ENCODE measurements at places on chromosomes 3 and 15.

- no peak for DNase-seq
Measured at GRCh38 chr15:35306361-35306981, 221.4 kb upstream of the NANOGP8 start.

DNA sequence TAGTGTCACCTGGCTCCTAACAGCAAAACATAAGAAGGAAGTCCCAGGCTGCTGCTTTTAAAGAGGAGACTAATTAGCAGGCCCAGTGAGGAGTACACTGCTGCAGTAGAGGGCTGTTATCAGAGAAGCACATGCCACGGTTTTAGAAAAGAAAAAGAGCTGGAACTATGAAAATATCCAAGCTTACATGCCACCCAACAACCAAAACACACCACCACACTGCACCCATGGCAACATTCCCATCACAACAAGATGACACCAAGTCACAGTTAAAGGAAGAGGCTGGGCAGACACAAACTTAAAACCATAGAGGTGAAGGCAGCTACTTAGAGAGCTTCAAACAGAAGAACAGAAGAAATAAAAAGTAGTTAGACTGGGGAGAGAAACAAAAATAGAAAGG, 37.0 kb downstream of the NPTN start:
- DNase-seq = no peak

DNA sequence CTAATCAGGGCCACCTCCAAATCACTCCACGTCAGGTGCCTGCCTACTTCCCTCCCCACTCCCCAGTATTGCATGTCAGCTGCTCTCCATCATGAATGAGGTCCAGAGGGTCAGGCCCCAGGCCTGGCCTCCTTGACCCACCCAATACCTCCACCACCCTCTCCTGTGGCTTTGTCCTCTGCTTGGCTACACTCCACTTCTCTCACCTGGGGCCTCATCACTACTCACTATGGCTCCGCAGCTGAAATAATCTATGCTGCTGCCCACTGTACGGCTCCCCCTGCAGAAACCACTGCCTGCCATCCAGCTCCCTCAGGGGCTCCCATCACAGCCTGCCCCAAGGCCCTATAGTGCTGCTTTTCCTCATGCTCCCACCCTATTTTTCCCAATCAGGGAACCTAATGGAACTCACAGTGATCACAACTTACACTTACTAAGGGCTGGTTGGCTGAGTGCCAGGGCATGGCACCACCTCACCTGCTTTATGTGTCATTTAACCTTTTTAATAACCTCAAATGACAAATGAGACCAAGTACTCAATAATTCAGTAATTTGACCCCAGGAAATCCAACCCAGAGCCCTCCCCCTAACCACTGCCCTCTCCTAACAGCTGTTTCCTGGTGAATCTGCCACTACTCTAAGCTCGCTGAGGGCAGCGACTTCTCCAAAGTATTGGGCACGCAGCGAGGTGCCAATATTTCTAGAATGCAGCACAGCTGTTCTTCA, 2.3 kb downstream of the GORASP1 start:
- DNase-seq = no peak

GRCh38 chr3:12948891-12949711, 107.7 kb upstream of the RPL32 start:
- peak; percentile 23 for DNase-seq

- no peak for DNase-seq
Measured at GRCh38 chr3:100269001-100269400, 8.2 kb downstream of the TBC1D23 start.

DNA sequence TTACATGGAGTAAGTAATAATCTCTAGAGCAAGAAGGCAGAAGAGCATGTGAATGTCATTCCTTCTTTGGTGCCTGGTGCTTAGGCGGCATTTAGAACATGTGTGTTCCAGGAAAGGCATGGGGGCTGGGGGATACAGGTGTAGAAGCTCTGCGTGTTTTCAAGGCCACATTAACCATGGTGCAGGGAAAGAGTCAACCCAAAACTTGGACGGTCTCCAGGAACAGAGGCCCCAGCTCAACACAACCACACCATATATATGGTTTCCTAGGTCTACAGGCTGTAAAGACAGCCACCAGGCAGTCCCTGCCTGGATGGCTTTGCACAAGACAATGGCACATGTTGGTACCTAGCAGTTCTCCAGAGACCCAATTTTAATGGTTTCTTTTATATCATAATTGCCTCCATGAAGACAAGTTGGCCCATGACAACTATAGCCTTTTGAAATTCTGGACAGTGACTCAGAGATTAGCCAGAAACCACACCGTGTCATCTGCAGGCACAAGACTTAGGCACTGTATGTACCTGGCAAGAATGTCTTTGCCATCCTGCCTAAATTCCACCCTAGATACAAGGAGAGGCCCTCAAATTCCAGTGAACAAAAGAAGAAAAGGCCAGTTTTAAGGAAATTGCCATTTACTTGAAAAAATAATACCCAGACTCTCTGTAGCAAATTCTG, 25.0 kb upstream of the DGKG start:
- no peak for DNase-seq

GRCh38 chr3:142990721-142991120, 10.6 kb upstream of the U2SURP start:
- no peak for DNase-seq

GRCh38 chr3:124431331-124431994, 298.8 kb upstream of the UMPS start:
- DNase-seq = no peak

- no peak for DNase-seq
Measured at GRCh38 chr3:39548282-39548681, 80.8 kb downstream of the MOBP start.

DNA sequence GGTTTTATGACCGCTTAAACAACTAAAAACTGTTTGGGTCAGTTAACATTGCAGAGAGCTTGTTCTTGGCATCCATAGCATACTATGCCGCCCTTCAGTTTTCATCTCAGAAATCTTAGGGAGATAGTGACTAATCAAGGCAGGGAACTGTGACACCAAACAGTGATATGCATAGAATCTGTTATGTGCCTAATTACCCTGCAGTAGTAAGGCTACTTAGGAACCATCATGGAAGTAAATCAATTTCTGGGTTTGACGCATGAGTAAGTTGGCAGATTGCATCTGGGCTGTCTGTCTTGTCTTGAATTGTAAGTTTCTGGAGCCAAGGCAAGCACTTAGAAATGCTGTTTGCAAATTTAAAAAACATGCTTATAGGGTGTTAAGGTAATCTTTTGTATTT, 22.5 kb downstream of the KCTD6 start:
- DNase-seq = no peak

DNA sequence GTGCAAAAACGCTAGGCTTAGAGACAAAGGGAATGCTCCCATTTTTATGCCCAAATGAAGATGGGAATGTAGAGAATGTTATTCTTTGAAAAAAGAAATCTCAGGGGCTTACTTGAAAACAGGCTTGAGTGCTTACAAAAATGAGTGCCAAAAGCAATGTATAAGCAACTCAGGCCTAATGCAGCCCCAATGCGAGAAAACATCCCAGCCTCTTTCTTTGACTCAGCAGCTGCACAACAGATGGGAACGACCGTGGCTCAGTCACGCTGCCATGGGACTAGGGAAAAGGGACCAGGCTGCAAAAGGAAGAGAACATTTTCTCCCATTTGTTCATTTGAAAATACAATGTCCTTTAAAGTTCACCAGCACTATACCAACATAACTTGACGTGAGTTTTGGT, 246.4 kb upstream of the LRIG1 start:
- no peak for DNase-seq

DNA sequence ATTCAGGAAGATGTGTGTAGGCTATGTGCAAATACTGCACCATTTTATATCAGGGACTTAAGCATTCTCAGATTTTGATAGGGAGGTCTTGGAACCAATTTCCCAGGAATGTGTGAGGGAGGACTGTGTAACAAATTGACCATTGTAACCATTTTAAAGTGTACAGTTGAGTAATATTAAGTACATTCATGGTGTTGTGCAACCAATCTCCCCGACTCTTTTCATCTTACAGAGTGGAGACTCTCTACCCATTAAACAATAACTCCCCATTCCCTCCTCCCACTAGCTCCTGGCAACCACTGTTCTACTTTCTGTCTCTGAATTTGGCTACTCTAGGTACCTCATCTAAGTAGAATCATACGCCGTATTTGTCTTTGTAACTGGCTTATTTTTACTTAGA, 5.1 kb downstream of the RCN2 start:
- DNase-seq = no peak

DNA sequence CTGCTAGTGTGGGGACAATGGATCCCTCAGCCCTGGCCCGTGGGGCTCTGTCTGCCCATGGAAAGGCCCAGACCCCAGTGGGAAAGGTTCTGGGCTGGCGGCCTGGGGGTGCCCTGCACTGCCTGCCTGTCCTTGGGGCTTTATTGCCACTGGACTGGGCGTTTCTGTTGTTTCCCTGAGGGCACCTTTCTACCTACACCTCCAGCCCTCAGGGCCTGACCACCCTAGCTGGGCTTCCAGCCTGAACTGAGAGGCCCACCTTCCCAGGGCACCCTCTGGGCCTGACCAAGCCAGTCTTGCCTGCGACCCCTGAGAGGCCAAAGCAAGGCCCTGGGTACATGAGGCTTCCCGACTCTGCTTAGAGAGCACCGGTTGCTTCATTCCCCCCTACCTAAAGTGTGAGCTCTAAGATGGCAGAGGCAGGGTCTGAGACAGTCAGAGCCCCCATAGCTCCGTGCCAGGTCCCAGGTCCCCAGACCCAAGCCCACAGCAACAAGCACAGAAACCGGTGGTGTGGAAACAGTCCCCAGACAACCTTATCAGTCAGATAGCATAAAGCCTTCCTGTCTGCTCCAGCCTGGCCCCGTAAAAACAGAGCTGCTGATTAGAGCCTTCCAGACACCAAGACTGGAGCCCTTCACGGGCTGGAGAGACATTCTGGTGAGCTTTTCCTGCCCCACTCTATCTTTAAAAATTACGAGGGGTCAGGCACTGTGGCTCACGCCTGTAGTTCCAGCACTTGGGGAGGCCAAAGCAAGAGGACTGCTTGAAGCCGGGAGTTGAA, 102.8 kb downstream of the CHSY1 start:
- DNase-seq = no peak

DNA sequence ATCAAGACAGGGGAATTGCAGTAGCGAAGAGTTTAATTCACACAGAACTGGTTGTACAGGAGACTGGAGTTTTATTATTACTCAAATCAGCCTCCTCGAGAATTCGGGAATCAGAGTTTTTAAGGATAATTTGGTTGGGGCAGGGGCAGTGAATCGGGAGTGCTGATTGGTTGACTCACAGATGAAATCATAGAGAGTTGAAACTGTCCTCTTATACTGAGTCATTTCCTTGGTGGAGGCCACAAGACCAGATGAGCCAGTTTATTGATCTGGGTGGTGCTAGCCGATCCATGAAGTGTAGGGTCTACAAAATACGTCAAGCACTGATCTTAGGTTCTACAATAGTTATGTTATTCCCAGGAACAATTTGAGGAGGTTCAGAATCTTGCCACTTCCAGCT, 5.3 kb upstream of the ZNF770 start:
- no peak for DNase-seq

DNA sequence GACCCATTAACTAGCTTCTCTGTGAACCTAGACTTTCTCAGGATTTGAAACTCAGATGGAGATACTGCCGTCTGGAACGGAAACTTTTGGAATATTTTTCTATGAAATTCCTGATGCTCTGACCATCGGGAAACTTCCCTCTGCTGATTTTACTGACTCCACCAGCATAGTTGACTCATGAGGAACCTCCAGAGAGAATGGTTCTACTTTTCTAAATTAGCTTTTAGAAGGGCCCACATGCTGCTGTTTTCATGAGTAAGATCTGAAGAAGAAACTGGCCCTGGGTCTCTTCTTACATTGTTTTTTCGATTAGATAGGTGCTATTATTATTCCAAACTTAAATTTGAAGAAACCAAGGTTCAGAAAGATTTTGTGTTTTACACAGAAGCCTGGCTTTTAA, 326.3 kb upstream of the NR2E3 start:
- no peak for DNase-seq

DNA sequence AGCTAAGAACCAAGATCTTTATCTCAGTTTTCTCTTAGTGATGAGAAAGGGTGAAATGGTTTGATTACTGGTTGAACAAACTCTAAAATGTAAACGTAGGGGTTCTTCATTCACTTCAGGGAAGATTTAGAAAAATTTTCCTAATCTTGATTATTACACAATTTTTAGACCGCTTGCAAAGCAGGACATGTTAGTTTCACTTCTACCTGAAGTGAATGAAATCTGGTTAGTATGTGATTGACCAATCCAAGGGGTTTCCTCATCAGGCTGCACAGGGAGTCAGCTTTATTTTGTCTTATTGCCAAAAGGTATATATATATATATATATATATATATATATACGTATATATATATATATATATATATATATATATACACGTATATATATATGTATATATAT, 740.4 kb downstream of the TUSC7 start:
- DNase-seq = no peak

DNA sequence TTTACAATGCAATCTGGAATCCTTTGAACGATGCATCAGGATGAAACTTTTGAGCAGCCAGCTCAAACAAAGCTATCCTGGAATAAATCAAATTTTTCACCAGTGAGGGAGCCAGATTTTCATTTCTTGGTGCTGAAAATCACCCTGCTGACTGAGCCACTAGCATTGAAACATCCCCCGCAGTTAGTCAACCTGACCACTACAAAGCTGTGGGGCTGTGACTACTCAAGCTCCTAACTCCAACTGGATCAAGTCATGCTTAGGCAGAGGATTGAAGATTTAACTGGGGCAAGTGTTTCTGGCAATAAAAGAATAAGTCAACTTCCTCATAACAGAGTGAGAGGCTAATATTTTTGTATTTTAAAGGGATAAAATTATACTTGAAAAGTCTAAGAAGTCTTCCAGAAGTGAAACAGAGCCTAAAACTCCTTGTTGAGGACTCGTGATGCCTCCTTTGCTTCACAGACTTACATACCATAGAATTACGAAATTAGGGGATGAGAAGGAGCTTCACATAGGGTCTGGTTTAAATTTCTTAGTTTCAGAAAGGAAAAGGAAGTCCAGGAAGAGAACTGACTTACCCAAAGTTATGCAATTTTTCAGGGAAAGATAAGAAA, 177.8 kb downstream of the SERPINI1 start:
- no peak for DNase-seq

- DNase-seq = no peak
Measured at GRCh38 chr15:39974656-39975230, 40.8 kb downstream of the EIF2AK4 start.

- no peak for DNase-seq
Measured at GRCh38 chr15:69760258-69760845, 307.7 kb downstream of the RPLP1 start.

DNA sequence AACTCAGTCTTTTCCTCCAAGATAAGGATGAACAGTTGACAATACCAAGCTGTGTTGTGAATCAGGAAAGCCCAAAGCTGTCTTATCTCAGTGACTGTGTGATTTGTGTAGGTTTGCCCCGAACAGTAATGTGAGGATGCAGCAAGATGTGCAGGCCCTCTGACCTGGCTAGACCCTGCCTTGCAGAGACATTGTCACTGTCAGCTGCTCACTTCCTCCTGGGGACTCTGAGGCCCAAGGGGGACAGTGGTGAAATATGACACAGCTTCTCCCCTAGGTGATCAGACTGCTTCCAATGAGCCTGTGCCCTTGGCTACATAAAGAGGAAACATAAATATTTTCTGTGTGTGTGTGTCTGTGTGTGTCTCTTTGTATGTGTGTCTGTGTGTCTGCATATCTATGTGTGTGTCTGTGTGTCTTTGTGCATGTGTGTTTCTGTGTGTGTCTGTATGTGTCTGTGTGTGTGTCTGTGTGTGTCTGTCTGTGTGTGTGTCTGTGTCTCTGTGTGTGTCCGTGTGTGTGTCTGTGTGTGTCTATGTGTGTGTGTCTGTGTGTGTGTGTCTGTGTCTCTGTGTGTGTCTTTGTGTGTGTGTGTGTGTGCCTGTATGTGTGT, 21.7 kb downstream of the LRRK1 start:
- DNase-seq = no peak
